ENCODE measurements at places on chromosomes 11 and 22.
A peak's percentile ranks its signal among the peaks of the same experiment; 100 is the strongest.

- no peak for DNase-seq
Measured at GRCh38 chr11:43758927-43759326, 78.4 kb downstream of the HSD17B12 start.

DNA sequence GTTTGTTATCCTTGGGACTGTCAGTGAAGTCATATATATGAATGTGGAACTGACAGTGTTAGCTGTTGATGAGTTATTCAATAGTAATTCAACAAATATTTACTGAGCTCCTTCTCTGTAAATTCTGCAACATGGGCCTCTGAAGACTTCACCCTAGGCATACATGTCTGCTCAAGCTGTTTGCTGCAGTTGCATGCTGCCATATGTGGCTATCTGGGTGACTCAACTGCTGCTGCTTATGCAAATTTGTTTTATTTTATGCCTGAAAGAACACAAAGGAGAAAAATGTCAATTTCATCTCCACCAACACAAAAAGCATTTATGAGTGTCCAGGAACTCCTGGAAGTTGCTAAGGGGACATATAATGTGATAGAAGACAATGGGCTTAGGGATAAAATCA lies 417.6 kb downstream of the AASDHPPT start:
- DNase-seq, result no peak

GRCh38 chr11:68118706-68119448 lies 2.3 kb downstream of the CHKA start:
- no peak for DNase-seq

GRCh38 chr11:94472916-94473799 lies 20.5 kb downstream of the MRE11 start:
- no peak for DNase-seq

DNA sequence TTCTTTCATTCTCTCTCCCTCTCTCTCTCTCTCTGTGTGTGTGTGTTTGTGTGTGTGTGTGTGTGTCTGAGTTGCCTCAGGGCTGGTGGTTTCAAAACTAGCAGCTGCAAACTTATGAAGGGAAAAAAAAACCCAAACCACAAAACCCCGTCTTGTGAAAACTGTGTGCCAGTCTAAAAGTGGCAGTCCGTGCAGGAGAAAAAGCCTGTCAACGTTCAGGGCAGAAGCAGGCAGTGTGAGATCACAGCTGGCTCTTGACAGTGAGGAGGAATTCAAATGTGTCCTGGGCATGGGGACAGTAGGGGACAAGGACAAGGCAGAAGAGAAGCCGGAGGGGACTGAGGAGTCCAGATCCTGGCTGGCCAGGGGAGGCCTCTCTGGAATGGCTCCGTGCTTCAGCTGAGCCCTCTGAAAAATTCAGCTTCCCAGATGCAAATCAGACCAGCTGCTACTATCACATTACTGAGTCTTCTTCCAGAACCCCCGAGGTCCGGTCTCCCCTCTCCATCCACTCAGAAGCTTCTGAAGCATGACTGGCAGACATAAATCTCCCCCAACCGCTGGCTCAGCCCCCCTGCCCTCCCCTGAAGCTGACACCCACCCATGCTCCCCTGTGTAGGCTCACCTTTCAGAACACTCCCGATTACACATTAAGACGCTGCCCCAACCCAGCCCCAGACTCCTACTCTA lies 31.9 kb downstream of the FLI1 start:
- no peak for DNase-seq

DNA sequence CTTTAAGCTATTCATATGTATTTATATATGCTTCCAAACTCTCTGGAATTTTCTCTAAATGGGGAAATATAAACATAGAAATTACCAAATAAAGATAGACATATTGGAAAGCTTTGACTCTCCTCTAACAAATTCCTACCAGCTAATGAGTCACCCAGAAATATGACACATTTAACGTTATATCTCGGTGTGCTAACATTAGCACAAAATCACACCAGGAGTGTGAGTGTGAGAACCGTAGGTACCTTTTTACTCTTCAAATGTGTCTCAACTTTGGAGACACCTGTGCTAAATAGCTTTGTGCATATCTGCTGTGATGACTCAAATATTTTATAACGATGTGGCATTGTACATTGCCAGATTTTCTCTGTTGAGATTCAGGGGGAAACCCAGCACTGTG lies 714.4 kb downstream of the METTL15 start:
- no peak for DNase-seq

DNA sequence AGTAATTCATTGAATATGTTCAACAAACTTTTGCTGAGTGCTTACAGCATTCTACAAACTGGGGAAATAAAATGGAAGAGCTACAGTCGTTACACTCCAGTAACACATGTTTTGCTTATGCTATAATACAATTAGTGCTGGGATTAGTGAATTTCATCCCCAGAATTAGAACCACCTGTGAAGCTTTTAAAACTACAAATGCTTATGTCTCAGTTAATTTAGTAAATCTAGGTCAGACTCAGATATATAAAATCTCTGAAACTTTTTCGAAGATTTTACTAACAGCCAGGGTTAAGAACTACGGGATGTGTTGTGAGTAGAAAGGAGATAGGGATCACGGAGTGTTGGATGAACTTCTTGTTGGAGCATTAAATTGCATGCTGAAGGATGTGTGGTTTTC lies 33.7 kb upstream of the EED start:
- no peak for DNase-seq

DNA sequence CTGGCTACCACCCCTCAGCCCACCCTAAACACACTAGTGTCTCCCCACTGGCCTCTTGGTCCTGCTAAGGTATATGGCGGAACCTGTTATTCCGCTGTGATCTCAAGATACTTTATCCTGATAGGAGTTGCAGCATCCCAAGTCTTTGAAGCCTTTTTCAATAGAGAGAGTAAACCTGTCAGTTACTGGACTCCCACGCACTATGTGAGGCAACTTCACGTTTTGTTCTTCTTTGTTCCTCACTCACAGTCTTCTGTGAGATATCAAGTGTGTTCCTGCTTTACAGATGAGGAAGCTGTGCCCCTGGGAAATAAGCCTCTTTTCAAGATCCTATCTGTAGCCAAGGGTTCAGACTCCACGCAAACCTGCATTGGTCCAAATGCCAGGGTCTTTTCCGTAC lies 127.8 kb downstream of the MYO18B start:
- no peak for DNase-seq

DNA sequence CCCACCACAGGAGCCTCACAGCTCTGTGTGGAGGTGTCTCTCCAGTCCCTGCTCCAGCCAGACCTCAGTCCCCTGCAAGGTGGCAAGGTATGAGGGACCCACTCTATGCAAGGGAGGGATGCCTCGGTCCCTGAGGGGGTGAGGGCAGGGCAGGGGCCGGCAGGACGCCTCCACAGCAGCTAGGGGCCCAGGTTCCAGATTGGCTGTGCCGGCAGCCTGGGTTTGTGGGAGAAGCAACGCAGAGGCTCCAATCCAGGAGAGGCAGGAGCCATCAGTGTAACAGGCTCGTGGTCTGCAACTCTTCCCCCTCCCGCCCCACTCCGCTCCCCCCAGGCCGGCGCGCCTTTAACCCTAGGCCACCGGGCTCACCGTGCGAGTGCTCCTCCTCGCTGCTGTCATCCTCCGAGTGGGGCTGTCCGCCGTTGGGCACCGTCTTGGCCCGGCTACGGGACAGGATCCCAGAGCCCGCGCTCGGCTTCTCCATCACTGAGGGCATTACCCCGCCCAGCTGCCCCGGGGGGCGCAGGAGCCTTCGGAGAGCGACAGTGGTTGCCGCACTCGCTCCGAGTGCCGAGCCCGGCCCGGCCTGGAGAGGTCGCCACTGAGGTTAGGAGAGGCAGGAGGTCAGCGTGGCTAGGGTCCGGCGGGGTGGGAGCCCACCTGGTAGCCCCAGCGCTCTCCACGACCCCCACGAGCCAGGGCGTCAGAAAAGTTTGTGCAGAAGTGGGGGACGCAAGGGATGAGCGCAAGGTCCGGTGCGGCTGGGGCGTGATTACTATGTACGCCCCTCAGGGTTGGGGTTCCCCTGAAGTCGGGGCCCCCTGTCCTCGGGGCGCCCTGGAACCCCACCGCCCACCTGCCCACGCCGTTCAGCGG lies 765 bp downstream of the RCOR2 start:
- no peak for DNase-seq

DNA sequence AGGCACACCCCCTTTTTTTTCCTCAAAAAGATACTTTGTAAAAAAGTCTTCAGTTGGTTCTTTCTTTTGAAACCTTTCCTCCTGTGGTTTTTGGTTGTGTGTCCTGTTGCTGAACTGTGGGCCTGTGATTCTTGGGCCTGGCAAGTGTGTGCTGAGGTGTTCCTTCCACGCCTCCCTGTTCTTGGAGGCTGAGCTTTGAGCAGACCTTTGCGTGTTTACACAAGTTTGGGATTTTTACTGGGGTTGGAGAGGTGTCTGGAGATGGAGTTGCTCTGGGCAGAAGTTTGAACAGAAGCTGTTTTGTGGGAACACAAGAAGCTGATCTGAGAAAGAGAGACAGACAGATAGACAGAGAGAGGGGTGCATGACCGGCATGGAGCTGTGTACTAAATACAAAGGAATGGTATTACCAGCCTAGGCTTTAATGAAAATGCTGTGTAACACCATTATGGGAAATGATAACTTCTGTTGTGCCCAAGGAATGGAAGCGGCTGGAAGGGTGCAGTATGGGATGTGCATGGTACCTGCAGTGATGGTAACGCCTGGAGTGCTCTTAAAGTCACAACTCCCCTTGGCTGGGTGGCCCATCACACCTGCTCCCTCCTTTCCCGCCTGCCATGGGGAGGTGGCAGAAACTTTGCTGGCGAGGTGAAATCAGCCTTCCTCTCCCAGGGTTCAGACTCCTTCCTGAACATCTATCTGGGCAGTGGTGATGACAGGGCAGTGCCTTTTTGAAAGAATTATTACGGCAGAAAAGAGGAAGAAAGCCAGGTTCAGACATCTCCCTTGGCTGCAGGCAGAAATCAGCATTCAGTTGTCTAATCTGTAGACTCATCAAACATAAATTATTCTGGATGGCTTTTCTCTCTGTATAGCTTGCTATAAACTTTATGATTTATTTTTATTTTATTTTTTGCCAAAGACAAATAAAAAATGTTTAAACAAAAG lies 70.4 kb downstream of the LDLRAD3 start:
- DNase-seq, result no peak

- DNase-seq, result no peak
Measured at GRCh38 chr11:2976294-2977063, 15.7 kb downstream of the NAP1L4 start.

GRCh38 chr11:100918551-100919500 lies 210.8 kb downstream of the PGR start:
- no peak for DNase-seq

GRCh38 chr11:47411884-47412746 lies 3.7 kb downstream of the SLC39A13 start:
- peak; percentile 81 for DNase-seq

- no peak for DNase-seq
Measured at GRCh38 chr11:77300695-77301094, 791 bp downstream of the GDPD4 start.

DNA sequence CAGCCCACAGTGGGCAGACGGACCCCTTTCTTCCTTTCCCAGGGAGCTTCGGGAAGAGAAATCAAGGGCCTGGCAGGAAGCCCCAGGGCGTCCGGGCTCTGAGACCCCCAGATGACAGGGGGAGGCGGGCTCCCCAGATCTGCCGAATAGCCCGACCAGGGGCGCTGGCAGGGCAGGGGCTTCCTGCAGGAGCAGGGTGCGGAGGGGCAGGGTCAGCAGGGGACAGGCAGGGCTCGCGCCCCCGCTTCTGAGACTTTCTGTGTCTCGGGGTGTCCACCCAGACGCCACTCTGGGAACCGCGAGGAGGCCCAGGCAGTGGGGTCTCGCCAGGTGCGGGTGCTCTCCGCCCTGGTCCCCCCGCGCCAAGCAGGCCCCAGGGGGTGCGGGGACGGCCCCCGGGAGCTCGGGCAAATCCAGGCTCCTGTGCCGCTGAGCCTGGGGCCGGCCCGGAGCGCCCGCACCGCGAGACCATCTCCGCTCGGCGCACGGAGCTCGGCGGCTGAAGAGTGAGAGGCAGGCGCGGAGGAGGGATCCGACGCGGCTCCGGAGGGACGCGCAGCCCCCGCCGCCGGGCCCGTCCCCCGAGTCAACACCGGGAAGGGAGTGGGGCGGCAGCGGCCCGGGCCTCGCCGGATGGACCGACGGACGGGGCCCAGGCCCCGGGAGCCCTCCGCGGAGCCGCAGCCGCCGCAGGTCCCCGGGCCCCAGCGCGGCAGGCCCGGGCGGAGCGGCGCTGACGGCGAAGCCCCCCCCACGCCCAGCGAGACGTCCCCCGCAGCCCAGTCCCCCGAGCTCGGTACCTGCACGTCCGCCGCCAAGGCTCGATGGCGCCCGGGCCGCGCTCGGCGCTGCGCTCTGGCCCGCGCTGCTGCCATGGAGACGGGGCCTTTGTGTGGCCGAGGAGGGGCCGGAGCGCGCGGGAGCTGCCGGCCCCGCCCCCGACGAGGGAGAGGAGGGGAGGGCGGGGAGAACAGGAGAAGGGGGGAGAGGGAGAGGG lies at the start of gene PLXNB2:
Gene PLXNB2 (minus strand): TSS at position 894 of the 997 bp plus-strand sequence. CDS start 17,062 bp downstream, outside the sequence.
- DNase-seq, result peak; percentile 92

DNA sequence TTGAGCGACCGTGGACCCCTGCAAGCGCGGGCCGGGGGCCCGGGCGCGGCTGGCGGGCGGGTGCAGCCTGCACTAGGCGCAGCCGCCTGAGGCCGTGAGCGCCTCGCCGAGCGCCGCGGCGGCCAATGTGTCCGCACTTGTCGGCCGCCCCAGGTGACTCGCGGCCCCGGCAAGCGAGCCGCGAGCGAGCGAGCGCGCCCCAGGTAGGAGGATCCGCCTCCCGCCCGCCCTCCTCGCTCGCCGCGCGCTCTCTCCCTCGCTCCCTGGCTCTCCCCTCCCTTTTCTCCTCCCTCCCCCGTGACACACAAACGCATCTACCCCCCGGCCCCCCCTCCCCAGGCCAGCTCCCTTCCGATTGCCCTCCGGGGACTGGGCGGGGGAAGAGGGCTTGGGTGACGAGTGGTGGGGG lies at the start of gene WNT7B:
Gene WNT7B (minus strand): TSS at position 160 of the 409 bp plus-strand sequence. CDS start 408 bp downstream, outside the sequence.
- DNase-seq, result peak; percentile 88

DNA sequence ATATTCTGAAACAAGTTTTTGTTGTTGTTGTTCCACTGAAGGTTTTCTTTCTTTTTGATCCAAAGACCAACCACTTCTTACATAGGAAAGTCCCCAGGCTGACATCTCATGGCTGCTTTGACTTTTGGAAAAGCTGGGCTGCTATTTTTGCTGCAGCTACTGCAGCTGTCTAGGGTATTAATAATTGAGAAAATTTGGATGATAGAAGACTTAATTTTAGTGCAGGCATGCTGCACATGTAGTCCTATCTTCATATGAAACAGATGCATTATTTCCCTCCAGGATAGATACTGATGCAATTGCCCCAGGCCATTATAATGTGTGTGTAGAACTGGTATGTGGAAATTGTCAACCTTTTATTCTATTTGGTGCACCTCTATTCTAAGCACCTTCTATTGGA lies 131.4 kb downstream of the NAV2 start:
- DNase-seq, result no peak

- peak; percentile 77 for DNase-seq
Measured at GRCh38 chr22:49657275-49657973, 170.2 kb downstream of the BRD1 start.
